ENCODE measurements at places on chromosomes 12 and 14.
A peak's percentile ranks its signal among the peaks of the same experiment; 100 is the strongest.

- DNase-seq: no peak
Observed at GRCh38 chr14:69582212-69582611, 7.5 kb upstream of the CCDC177 start.

GRCh38 chr14:24456980-24457379 lies 14.4 kb upstream of the SDR39U1 start:
- no peak for DNase-seq

DNA sequence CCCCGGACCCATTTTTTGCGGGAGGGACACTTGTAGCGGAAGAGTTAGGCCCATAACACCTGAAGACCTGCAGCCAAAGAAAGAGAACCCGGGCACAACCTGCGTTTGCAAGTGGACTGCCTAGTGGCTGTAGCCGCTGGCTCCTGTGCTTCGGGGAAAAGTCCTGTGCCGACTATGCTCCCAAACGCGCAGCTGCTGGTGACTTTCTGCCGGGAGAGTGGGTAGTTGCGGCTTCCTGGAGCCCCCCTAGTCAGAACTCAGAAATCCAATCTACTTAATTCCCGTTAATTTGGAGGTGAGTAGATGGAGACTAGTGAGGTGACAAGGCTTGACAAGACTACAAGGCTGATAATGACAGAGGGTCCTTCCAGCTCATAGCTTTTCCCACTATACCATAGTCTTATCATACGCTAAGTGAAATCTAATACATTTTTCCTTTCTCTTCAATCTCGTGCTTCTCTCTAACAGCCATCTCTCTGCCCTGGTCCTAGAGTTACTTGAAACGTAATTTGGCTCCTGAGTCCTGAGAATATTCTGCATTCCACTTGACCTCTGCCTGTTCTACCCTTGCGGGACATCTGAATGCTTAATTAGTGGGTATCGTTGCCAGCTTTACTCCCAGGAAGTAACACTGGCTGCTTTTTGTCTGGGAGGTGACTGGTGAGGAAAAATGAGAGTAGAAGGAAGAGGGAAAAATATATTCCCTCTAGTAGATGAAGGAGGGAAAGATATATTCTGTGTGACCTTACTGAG lies 556 bp downstream of the MTHFD1 start:
- no peak for DNase-seq

DNA sequence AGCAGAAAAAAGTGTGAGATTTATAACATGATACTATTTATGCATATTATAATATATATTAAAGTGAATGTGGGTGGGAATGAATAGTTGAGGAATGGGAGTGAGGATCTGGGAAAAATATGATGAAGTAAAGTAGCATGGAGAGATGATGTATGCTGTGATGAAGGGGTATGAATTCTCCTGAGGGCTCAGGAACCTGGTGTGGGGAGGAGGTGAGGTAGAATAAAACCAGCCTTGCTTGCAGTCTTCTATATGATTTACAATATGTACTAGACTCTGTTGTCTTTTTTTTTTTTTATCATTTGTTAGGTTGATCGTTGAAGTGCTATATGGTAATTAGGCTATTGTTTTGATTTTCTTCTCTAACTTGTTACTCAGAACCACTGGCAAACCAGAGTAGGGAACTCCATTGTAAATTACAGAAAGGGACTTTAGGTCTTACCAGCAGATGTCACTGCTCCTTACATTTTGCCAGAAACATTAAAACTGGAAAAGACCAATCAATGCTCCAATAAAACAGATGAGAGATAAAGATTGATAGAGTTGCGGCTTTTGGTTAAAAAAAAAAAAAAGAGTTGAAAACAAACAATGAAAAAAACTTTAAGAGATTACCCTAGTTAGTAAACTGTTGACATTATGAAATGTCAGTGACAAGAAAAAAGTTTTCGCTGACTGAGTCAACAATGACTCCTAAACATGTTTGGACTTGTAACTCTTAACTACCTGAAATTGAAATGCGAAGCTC lies 39.9 kb downstream of the ATL1 start:
- no peak for DNase-seq

- no peak for DNase-seq
Observed at GRCh38 chr12:79665212-79665887, 25.4 kb downstream of the PAWR start.

- DNase-seq: no peak
Observed at GRCh38 chr12:69102856-69103255, 136.5 kb upstream of the CPSF6 start.

- DNase-seq: no peak
Observed at GRCh38 chr12:62767946-62768345, 167.0 kb downstream of the PPM1H start.

DNA sequence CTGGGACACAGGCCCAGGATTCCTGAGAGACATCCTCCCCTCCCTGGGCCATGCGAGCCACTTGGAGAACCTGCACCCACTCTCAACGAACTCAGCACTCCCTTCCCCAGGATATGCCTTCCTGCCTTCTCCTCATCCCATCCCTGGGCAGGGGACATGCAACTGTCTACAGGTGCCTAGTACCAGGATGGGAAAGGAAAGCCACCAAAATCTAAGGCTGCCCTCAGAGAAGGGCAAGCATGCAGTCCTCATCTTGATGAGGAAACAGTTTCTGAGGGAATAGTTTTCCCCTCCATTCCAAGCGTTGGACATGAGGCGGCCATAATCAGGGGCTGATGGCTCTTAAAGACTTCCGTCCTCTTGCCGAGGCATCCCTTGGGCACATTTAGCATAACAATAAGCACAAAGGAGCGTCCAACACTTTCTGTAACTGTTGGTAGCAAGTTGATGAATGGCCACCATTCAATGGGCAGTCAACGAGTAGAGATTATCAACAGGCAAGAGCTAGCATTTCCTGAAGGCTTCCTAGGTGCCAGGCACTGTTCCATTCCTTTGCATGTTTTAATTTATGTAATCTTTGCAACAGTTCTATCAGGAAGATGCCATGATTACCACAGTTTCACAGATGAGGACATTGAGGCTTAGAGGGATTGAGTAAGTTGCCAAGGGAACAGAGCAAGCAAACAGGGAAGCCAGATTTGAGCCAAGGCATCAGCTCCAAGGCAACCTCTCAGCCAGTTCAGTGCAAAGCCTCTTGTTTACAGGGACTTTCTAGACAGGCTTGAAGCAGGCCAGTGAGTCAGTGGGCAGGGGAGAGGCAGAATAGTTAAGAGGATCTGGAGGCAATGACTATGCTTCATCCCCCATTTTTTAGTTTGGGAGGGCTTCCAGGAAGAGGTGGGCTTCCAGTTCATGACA lies 105.1 kb downstream of the SINHCAF start:
- DNase-seq: no peak

DNA sequence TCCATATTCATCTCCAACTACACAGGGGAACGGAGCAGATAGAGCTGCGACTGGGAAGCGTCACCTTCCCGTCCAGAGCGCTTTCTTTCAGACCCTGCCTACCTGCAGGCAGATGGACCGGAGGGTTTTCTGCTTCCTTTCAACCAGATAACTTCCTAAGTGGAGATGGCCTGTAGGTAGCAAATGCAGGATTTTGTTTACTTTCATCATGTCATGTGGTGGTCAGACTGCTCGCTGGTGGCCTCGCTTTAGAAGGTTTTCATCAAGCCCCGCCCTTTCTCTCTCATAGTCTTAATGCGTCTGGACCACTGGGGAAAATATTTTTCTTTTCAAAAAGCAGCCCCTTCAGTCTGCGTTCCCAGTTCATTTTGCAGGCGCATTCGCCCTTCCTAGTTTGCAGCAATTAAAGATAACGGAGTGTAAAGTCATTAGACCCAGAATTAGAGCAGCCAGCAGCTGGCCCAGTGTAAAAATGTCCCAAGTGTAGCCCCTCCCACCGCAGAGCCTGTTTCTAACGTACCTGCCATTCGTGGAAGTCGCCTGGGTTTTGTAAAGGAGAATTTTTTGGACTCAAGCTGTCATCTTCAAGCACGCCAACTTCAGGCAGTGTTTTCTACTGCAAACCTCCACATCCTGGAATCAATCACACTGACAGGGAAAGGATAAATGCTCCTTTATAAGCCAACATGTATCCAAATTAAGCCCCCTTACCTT lies 68.9 kb downstream of the TESC start:
- no peak for DNase-seq

- DNase-seq: peak; percentile 43
Observed at GRCh38 chr14:65750906-65751305, 338.4 kb downstream of the FUT8 start.

- DNase-seq: no peak
Observed at GRCh38 chr12:56152756-56153677, 630 bp downstream of the MYL6B start.
